ENCODE measurements at places on chromosomes 1 and 21. TPM values are rescaled to one million over a fixed set of nuclear protein-coding genes. Genes with fewer than 3 reads are reported as not detected.

- no peak for DNase-seq
Observed at GRCh38 chr1:227885648-227886502, 61.9 kb downstream of the WNT9A start.

GRCh38 chr1:109923131-109923945 is 12.7 kb downstream of the CSF1 start:
- DNase-seq = peak; percentile 58

DNA sequence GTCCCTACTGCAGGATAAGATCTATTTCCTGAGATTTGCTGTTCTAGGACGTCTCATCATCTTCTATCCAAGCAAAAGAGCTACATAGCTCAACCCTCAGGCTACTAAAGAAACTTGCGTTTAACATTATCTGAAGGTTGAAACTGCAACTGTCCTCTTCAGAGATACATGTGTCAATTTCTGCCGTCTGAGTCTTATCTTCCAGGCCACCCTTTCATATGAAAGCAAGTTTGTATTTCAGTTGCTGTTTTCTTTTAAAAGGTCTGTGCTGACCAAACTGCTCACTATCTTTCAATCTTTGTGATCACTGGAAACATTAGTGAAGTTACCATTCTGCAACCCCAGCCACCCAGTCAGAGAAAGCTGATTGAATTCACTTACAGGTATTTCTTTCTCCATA is 108.6 kb upstream of the RAB3GAP2 start:
- no peak for DNase-seq

DNA sequence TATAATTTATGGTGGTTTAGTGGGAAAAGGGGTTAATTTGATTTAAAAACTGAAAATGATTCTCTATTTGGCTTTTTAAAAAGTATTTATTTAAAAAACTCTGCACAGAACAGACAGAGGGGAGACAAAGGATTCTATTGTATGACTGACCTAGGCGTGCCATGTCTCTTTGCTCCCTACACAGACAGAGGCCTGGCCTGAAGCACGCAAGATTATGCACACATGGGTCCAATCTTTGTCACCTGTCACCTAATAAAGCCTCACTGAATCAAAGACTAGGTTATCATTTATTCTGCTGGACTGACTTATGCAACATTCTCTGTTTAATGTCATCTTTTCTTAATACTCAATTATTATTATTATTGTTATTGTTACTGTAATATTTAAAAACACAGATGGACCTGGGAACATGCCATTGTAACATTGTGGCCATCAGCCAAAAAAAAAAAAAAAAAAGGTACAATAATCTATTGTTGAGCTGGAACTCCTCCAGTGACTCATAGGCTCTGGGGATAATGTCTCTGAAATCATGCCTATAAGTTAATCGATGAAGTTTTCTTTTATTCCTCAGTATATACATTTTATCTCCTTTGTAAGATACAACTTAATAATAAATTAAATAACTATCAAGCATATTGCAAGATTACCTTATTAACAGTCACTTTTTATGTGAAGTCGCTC is 112.1 kb downstream of the RUNX1 start:
- peak; percentile 7 for DNase-seq

DNA sequence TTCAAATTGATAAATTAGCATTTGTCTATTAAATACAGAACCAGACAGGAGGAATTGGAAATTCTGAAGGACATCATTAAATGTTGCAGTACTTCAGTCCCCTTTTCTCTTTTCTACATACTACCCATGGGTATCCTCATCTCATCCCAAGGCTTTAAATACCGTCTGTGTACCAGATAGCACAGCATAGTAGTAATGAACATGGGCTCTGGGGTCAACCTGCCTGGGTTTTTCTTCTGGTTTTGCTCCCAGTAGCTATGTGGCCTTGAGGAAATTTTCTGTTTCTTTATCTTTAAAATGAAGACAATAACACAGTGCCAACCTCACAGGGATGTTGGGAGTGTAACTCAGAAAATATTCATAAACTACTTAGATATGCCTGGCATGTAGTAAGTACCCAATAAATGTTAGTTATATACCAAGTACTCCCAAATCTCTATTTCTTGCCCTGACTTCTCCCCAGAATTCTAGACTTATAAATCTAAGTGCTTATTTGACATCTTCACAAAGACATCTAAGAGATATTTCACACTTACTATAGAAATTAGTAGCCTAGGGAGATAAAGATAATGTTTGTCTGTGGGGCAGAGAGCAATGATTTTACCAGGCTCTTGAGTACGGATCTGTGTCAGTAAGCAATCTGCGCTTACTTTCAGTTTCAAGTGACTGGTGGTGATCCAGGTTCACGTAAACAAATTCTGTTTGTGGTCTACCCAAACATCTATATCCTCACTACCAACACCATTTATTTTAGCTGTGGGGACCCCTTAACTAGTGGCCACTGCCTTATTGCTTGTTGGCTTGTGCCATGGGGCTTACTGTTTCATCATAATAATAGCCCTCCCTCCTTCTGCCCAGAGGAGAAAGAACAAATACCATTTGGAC is 37.3 kb downstream of the VANGL2 start:
- peak; percentile 25 for DNase-seq

- DNase-seq = no peak
Observed at GRCh38 chr1:145978471-145978853, 14.0 kb downstream of the POLR3GL start.

DNA sequence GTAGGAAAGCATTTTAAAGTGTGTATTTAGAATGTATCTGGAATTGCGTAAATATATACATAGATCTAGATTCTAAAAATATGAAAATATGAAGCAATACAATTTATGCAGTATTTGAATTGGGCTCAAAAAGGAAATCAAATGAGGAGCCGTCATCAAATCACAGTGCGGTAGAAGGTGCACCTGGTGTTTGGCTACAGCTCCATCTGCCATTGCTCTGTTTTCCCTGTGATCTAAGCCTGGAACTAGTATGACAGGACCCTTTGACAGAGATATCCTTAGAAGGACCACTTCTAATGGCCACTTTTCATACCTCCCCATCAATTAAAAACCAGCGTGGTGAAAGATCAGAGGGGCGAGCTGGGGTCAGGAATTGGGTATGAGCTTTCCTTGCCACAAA is 202.6 kb downstream of the NFIA start:
- DNase-seq = no peak

PTPN22 gene
- total RNA-seq = not detected

SLC9C2 gene
- total RNA-seq = not detected

CYP4A22 gene
- not detected for total RNA-seq

Measured in SK-MEL-5 (cell line).